ENCODE measurements at places on chromosomes 13 and 19.

GRCh38 chr13:79880818-79881217 lies 399.9 kb downstream of the NDFIP2 start:
- no peak for DNase-seq

DNA sequence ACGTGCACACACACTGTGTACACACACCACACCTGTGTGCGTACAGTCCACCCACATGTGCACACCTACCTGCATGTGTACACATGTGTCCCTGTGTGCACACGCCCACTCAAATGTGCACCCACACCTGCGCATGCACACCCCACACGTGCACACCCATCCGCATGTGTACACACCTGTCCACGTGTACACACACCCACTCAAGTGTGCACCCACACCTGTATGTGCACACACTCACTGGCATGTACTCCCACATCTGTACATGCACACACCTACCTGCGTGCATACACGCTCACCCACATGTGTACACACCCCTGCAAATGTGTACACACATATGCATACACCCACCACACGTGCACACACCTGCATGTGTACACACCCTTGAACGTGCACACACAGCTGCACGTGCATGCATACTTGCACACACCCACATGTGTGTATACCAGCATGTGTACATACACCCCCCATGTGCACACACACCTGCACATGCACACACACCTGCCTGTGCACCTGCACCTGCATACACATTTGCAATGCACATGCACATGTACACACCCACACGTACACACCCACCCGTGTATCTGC lies 10.6 kb downstream of the PKN1 start:
- no peak for DNase-seq

DNA sequence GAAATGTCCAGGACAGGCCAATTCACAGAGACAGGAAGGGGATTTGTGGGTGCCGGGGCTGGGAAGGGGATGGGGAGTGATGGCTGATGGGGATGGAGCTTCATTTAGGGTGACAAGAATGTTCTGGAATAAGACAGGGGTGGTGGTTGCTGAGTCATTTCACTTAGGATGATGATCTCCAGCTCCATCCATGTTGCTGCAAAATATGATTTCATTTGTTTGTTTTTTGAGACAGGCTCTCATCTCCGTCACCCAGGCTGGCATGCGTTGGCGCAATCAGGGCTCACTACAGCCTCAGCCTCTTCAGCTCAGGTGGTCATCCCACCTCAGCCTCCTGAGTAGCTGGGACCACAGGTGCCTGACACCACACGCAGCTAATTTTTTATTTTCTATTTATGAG lies 3.1 kb upstream of the JSRP1 start:
- DNase-seq, result no peak

GRCh38 chr13:97256343-97256783 lies 34.2 kb downstream of the MBNL2 start:
- no peak for DNase-seq

DNA sequence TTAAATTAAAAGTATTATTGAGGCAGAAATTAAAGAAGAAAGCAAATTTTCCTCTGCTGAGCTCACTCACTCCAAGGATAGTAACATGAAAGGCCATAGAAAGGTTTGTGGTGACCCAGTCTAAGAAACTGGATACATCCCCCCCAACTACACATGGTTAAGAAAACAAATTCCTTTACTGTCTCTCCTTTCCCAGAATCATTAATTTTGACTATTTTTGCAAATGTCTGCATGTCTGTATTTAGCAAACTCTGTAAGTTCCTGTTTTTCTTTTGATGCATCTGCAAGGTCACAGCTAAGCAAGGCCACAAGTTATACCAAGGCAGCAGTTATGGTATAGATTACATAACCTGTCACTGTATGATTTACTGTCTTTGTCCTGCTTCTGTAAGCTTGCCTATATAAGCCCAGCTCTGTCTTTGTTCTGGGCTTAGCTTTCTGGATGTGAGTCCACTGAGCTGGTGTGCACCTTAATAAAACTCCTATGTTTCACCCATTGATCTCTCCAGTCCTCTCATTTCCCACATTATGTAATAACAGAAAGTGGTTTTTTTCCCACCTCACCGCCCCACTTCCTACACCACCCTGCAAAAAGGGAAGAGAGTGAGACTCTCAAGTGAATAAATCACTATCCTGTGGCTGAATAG lies 8.5 kb upstream of the ZNF83 start:
- no peak for DNase-seq

- no peak for DNase-seq
These were observed 766 bp downstream of the SBNO2 start for GRCh38 chr19:1173159-1173844.

DNA sequence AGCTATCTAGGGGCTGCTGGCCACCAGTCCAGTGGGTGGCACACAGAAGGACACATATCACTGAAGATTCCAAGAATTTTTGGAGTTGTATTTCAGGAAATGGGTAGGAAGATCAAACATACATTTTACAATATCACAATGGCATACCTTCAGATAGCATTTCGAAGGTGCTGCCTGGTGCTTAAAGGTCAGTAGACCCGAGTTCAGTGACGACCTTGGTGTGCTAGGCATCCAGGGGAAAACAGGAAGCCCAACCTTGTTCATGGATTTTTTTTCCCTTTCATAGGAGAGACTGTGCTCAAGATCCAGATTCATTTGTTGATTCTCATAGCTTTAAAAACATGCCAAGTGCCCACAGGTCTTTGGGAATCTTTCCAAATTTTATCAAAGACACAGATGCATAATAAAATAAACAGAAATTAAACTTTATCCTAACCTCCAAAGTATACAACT lies 51.0 kb upstream of the RCBTB2 start:
- DNase-seq, result no peak

DNA sequence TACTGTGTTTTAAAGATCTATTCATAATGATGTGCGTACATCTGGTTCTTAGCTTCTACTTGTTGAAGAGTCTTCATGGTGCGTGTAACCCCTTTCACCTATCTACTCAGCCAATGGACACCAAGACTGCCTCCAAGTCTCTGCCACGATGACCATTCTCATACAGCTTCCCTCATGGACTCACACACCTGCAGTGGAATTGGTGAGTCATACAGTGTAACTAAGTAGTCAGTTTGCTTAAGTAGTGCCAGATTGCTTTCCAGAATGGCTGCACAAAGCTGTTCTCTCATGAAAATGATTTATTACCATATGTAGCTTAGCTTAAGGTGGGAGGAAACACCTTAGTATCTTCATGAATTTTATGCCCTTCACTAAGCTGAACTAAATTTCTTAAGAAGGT lies 112.3 kb downstream of the AKAP11 start:
- no peak for DNase-seq

DNA sequence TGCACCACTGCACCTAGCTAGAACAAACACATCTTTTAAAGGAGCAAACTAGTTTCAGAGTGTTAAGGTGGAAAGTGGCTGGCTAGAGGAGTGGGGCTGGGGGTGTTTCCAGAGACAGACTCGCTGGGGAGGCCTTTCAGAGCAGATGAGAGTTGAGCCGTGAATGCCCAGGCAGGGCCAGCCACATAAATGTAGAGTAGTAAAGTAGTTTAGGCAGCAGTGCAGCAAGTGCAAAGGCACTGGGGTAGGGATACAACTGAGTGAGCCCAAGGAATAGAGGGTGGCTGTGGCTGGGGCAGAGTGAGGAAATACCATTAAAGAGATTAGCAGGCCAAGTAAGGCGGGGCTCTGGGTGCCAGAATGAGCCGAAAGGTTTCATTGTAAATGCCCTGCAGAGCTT lies 72.0 kb downstream of the ALOX5AP start:
- no peak for DNase-seq

GRCh38 chr13:43686557-43686956 lies 100.2 kb downstream of the ENOX1 start:
- DNase-seq, result no peak

DNA sequence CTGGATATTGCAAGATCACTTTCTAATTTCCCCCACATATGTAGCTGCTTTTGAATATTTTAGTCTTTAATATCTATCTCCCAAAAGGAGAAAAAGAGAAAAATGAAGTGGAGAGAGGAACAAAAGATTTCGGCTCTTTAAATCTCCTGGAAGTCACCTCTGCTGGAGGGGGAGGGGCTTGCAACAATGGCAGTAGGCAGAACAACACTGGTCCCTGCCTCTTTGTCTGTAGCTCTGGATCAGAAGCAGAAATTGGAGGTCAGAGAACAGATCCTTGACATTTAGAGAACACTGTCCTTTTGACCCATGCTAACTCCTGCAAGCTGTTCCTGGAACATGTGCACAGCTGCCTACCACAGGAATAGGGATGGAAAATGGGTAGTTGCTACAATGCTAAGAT lies 86.7 kb upstream of the GPR12 start:
- DNase-seq, result no peak

GRCh38 chr13:22076658-22077057 lies 405.8 kb downstream of the FGF9 start:
- no peak for DNase-seq

DNA sequence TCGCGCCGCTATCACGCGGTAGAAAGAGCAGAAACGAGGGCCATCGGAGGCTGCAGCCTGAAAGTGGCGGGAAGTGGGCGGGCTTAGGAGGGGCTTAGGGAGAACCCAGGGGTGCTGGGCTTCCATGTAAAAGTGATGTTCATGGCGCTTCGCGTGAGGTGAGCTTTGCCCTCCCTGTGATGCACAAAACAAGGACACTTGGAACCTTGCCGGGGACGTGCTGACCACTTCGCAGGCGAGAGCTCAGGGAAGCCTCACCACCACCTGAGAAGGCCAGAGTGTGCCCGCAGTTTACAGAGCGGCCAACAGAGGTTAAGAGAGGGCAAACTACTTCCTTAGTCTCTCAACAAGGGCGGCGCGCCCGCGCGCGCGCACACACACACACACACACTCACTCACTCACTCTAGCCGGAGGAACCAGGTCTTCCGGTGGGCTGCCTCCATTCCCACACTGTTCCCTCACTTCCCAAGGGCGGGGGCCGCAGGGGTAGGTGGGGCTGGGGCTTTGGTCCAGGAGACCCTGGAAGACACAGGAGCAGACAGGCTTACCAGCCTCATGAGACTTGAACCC lies 651 bp downstream of the GAPDHS start:
- no peak for DNase-seq

GRCh38 chr13:51015973-51016372 lies 95.1 kb downstream of the C13orf42 start:
- no peak for DNase-seq

DNA sequence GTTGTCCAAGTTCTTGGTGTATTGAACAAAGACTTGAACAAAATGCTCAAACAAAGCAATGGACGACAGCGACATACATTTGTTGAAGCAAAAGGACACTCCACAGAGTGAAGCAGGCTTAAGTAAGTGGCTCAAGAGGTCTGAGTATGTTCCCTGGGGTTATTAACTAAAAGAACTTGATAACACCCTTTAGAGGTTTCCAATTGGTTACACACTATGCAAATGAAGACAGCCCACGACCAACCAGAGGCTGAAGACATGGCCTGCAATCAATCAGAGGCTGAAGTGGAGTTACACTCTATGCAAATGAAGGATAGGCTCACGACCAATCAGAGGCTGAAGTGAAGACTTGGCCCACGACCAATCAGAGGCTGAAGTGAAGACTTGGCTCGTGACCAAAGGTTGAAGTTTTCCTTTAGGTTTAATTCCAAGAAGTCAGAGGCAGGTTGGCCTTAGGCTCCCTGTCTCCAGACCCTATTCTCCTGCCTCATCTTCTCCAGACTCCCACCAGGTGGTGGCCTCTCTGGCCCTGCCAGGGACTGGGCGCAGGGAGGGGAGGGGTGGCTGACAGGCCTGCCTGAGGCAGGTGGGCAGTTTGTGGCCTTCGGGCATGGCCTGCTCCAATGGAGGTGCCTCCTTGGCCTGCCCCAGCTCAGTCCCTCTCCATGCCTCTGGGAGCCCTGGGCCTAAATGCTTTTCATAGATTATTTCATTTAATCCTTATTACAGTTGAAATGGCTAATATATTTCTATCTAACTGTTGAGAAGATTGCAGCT lies 38.1 kb downstream of the CCDC169 start:
- DNase-seq, result no peak

- no peak for DNase-seq
These were observed 125.5 kb downstream of the POSTN start for GRCh38 chr13:37473035-37473434.

DNA sequence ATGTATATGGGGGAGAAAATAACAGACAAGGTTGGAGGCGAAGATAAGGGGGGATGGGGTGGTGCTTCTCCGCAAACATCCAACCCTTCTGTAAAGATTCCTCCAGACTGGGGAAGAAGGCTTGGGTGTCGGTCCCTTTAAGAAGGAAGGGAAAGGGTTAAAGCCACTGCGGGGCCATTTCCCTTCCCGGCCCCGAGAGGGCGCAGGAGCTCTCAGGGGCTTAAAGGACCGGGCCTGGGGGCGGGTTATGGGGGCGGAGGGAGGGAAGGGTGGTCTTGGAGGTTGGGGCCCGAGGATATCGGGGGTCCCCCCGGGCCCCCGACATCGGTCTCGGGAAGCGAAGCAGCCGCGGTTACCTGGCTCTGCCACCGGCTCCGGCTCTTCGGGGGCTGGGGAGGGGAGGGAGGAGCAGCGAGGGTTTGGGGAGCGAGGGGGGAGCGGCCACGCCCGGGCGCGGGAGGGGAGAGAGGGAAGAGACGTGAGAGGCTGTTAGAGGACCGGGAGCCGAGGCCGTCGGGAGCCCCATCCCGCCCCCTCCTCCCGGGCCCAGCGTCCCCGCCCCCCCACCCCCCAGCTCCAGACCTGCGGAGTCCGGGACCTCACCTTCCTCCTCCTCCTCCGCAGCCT lies 2.8 kb downstream of the TNNT1 start:
- no peak for DNase-seq

DNA sequence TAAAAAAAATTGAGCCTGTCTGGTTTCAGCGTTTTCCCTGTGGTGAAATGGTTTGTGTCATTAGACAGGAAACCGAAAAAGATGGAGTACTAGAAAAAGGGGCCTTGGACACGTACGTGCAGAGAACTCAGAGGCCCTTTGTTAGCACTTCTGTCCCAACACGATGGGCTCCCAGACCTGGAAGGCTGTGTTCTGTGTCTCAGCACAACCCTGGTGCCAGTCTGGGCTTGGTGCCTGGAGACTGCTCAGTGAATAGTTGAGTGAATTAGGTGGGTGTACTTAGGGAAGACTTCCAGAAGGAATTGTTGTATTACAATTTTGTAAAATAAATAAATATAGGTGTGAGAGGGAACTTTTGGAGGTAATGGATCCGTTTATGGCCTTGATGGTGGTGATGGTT lies 8.7 kb downstream of the ZNF71 start:
- DNase-seq, result no peak

DNA sequence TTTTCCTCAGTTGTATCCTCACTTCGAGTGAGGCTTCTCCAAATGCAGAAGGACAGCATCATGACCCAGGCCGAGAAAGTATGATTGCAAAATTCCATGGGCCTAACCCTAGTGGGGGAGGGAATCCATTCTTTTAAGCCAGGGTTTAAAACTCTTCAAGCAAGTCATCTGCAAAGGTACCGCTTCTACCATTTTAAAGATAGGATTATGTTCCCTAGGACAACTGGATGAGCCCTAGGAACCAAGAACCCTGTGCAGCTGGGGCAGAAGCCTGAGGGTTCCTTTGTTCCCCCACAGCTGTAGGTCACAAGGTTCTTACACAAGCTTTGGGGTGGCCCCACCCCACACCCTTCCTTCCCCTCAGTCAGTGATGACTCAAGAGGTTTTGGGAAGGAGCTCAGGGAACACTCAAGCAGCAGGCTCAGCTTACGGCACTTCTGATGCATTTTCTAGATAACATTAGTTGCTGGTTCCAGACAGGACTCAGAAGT lies 13.5 kb downstream of the ARL11 start:
- no peak for DNase-seq

- DNase-seq, result no peak
These were observed 238.6 kb downstream of the POU4F1 start for GRCh38 chr13:78364711-78365110.
